RPMI8226 (cell line): ENCODE measurements at places on chromosomes 7 and 10.

GRCh38 chr7:103689255-103689654 lies 243.2 kb upstream of the SLC26A5 start:
- no peak for DNase-seq

- peak; percentile 66 for DNase-seq
Measured at GRCh38 chr7:143408686-143409561, at the start of gene EPHA1. EPHA1 (minus strand) TSS chr7:143408856; CDS start chr7:143408805, 51 bp downstream.

DNA sequence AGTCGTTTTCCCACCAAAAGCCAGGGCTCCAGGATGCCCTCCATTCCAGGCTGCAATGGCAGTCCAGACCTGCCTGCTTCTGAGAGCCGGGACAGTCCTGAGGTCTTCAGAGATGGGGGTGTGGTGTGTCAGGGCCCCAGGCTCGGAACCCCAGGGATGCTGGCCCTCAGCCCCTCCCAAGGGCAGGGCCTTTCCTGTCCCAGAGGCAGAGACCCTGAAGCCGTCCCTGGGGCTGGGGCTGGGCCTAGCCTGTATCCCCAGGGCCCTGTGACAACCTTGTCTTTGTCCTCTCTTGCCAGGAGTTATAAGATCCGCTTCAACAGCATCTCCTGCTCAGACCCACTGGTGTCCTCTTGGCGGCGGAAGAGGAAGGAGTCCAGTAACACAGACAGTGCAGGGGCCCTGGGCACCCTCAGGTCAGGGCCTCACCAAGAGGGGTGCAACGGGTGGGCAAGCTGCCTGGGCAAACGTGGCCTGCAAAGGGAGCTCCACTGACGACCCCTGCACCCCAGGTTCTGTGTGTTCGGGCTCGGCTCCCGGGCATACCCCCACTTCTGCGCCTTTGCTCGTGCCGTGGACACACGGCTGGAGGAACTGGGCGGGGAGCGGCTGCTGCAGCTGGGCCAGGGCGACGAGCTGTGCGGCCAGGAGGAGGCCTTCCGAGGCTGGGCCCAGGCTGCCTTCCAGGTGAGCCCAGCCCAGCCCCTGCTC lies 15.9 kb downstream of the NOS3 start:
- no peak for DNase-seq

GRCh38 chr7:84399661-84400060 lies 205.1 kb upstream of the SEMA3A start:
- DNase-seq, result no peak

DNA sequence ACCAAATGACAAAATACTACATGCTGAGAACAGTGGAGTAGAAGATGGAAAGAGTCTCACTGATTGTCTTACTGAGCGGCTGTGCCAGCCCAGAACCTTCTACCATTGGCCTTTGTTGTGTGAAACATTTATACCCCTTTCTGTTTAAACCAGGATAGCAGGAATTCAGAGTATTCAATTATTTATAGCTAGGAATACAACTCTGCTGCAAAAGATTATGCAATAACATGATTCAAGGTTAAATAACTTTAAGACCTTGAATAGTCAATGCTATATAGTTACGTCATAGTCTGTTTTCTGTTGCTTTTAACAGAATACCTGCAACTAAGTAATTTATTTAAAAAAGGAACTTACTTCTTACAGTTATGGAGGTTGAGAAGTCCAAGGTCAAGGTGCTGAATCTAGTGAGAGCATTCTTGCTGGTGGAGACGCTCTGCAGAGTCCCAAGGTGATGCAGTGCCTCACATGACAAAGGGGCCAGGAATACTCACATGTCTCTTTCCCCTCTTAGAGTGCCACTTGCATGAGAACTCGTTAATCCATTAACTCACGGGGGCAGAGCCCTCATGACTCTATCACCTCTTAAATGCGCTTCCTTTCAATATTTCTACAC lies 371.8 kb downstream of the MDFIC start:
- DNase-seq, result no peak

- DNase-seq, result no peak
Measured at GRCh38 chr10:72890086-72890485, 3.5 kb upstream of the OIT3 start.

GRCh38 chr7:75616421-75617167 lies 122.1 kb downstream of the HIP1 start:
- DNase-seq, result no peak

DNA sequence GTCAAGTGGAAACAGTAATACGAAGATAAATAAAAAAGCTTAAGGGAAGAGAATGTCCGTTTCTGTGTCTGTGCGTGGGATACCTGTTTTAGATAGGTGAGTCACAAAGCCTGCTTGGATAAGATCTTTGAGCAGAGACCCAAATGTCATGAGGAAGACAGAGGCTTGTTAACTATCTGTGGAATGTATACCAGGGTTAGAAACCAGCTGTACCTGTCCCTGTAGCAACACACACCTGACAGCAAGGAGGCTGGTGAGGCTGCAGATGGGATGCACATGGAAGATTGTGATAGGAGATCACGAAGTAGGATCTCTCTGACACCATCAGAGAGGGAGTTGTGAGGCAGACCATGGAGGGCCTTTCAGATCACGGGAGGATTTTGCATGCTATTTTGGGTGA lies 105.3 kb downstream of the ARHGAP21 start:
- DNase-seq, result no peak

GRCh38 chr10:83848677-83849076 lies 290.6 kb upstream of the GHITM start:
- no peak for DNase-seq
